H7 (cell line): ENCODE measurements at places on chromosomes 6 and 20.

- DNase-seq, result no peak
These were observed 276.7 kb downstream of the PLCB1 start for GRCh38 chr20:8408587-8409307.

GRCh38 chr20:57560554-57561355, at the start of gene PCK1:
TSS of gene PCK1 (plus strand) at chr20:57561110. CDS start at chr20:57561412, 302 bp downstream.
- no peak for DNase-seq

DNA sequence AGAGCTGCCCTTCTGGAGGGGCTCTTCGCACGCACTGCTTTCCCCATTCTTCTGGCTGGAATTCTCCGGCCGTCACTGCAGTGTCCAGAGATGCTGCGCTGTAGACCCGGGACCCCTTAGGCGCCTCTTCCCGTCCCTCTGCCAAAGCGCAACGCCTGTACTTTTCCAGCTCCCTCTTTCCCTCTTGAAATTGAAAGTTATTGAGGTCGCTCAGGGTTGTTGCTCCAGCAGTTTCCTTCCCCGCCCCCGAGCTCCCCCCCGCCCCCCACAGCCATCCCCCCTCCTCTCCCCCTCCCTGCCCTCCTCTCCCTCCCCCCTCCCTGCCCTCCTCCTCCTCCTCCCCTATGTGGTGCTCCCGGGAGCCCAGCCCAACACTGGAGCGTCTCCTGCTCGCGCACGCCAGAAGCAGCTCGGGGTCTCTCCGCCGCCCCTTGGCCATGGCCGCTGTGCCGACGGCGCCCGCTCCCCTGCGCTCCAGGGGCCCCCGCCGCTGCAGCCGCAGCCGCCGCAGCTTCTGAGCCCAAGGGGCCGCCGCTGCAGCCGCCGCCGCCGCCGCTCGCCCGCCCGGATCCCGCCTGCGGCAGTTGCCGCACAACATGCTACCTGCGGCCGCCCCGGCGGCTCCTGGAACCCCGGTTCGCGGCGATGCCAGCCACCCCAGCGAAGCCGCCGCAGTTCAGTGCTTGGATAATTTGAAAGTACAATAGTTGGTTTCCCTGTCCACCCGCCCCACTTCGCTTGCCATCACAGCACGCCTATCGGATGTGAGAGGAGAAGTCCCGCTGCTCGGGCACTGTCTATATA, at the start of gene RSPO3:
TSS of gene RSPO3 (plus strand) at position 374 of the 804 bp plus-strand sequence. CDS start 522 bp downstream, outside the sequence.
- peak; percentile 73 for DNase-seq

DNA sequence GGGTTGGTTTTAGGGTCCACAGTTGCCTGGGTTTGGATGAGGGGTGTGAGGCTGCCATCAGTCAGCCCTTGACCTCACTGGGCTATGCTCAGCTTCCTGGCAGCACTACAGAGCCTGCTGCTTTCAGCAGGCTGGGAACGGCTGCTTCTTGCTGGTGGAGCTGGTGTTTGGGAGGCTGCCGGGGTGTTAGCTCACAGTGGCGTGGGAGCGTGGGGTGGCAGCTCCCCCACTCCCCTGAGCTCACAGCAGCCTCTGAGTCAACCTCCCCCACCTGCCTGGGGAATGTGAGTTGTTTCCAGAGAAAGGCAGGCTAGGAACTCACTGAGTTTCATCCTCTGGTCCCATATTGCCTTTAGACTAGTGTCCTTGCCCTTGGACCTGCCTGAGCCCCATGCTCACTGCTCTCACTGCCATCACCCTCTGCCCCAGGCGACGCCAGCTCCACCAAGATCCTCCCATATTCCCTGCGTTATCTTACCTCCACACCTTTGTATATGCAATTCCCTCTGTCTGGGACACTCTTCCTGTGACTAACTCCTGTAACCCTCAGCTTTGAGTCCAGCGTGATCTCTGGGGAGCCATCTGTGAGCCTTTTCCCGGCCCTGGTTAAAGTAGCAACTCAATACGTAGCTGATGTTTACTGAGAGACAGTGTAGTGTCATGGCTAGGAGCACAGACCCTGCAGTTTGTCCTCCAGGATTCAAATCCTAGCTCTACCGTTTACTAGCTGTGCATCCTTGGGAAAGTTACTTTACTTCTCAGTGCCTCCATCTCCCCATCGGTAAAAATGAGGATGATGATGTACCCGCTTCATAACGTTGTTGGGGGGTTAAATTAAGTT, 34.8 kb downstream of the PPP1R16B start:
- DNase-seq, result no peak

- DNase-seq, result peak; percentile 72
These were observed at the start of gene MCHR2 for GRCh38 chr6:99993533-99994251. TSS of gene MCHR2 (minus strand) at chr6:99994223. CDS start at chr6:99956147, 38,076 bp downstream.

DNA sequence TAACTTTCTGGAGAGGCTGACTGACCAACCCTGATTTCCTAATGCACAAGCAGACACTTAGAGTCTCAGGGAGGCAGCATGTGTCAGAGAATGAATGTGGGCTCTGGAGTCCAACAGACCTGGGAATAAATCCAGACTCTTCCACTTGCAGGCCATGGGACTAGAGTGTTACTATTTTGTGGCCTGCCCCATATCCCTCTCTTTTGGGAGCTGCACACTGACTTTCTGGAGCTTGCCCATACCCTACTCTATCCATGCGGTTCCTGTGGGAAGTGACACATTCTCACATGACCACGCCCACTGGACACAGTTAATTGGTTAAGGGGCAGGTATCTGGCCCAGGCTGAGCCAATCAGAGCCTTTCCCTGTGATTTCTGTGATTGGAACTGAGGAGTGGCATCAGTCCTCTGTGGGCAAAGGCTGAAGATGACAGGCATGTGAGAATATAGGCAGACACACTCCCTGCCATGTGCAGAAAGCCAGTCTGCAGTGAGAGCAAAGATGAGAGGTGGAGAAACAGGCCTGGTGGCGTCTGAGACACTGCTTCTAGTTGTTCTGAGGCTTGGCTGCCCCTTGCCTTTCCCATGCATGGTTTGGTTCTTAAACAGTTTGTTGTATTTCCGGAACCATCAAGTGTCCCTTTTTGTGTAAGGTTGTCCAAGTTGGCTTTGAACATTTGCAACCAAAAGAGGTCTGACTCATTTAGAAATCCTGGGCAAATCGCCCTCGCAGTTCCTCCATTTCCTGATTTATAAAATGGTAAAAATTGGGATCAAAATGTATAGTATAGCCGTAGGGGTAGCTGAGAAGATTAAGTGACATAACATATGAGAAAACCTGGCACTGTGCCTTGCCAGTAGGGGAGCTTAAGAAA, 125.6 kb downstream of the CDC5L start:
- no peak for DNase-seq

- no peak for DNase-seq
These were observed 347.5 kb downstream of the SAMD5 start for GRCh38 chr6:147855803-147856482.

DNA sequence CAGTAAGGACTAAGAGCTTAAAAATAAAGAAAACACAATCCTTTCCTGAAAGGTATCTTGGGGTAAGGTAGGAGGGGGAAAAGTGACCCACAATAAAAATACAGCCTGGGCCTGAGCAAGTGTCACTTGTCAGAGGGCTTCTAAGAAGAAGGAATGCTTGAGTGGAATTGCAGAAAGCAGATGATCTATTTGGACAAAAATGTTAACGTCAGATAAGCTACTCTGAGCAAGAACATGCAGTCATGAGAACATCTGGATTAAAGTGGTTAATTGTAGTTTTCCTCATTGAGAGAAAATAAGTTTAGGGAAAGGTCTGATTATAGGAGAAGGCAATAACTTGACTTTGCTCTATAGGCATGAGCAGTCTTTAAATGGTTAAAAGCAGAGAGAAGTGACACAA, 581.9 kb downstream of the HTR1B start:
- DNase-seq, result no peak

DNA sequence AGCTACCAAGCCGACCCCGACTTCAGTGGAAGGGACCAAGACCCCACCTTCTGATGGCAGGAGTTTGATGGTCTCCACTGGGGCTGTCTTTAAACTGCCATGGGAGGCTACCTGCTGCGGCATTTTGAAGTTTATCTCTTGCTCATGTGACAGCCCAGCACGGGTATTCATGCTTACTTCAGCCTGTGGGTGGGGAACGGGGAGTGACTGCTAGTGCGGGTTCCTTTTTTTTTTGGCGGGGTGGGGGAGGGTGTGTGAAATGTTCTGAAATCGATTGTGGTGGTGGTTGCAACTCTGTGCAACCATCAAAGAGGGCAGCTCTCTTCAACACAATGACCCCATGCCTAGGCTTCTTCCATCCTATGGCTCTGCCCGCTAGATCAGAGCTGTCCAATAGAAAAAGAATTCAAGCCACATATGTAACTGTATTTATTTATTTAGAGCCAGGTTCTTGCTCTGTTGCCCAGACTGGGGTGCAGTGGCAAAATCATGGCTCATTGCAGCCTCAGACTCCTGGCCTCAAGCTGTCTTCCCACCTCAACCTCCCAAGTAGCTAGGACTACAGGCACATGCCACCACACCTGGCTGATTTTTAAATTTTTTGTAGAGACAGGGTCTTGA, 53.7 kb downstream of the PPP1R16B start:
- DNase-seq, result no peak

GRCh38 chr6:41976794-41977484, 35.3 kb upstream of the CCND3 start:
- no peak for DNase-seq

- DNase-seq, result peak; percentile 36
These were observed 1.8 kb upstream of the ITPR3 start for GRCh38 chr6:33619166-33619840.

DNA sequence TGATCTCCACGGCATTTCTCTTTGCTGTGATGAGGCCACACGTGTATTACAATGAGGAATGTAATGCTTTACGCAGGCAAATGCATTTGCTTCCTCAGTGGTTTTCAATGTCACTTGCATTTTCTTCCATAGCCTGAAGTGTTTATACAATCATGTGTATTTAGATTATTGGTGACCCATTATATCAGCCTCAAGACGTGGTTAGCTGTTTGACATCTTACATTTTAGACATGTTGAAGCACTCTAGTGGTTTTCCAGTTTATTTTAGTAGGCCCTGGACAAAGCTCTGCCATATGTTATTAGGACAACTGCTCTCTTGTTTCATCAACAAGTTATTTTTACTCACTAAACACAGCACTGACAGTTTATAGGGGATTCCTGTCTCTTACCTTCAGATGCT, 200.4 kb downstream of the UTRN start:
- DNase-seq, result no peak

DNA sequence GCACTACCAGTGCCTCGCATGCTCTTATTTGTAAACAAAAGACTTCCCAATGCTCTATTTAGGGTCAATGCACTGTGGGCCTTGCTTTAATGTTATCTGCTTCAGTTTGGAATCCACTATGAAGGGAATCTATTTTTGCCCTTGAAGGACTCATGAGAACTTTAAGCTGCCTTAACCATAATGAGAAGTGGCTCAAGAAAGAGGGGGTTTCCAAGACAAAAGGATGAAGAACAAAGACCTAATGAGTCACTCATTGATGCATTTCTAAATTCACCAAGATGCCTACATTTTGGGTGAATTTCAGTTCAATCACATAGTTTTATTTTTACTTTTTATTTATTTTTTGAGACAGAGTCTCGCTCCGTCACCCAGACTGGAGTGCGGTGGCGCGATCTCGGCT, 228.2 kb downstream of the LY86 start:
- no peak for DNase-seq

- no peak for DNase-seq
These were observed 256.4 kb downstream of the ARID1B start for GRCh38 chr6:157033428-157034140.

DNA sequence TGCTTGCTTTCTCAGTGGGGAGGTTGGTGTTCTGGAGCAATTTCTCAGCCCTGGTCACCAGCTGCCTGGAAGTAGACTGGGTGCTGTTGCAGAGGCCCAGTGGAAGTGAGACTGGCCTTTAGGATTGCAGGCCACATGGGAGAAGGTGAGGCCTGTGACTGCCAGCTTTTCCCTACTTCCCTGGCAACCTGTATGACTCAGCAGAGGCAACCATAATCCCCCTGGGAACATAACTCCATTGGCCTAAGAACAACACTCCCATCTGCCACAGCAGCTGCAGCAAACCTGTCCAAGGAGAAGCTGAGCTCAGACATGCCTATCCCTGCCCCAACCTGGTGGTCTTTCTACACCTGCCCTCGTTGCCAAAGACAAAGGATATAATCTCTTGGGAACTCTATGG, 473.5 kb upstream of the SPTLC3 start:
- DNase-seq, result no peak

GRCh38 chr6:79423216-79423615, 114.0 kb downstream of the LCA5 start:
- no peak for DNase-seq

DNA sequence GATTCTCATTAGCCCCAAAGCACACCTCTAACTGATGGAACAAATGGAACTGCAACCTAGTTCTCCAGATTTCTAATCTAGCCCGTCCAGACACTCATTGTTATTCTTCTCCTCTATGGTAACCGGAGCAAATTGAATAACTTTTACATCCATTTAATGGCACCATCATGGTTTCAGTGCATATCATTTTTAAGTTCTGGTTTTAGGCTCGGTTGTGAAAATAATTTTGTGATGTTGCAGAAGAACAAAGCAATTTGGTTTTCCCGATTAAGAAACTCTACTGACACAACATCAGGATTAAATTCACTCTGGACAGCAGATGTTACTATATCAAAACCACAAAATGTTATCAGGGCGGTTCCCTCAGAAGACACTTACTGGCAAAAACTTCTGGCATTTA, 42.5 kb upstream of the HBS1L start:
- DNase-seq, result no peak

DNA sequence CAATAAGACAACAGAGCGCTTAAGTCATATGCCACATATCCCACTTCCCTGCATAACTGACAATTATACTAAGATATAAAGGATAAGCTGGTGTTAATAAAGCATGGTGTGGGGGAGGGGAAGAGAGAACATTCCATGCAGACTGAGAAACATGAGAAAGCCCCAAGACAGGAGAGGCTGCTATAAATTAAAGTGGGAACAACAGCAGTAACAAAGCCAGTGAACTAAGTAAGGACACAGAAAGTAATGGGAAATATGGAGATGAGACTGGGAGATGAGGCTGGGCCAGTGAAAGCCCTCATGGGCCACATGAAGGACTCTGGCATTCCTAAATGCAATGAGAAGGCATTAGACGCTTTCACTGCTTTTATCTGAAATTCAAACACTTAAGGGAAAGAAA, 41.3 kb downstream of the SESN1 start:
- peak; percentile 15 for DNase-seq

DNA sequence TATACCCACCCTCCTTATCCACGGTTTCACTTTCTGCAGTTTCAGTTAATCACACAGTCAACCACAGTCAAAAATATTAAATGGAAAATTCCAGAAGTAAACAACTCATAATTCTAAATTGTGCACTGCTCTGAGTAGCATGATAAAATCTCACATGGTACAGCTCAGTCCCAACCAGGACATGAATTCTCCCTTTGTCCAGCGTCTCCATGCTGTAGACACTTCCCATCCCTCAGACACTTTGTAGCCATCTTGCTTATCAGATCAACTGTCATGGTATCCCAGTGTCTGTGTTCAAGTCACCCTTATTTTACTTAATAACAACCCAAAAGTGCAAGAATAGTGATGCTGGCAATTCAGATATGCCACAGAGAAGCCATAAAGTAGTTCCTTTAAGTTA, 94.7 kb downstream of the PDE10A start:
- DNase-seq, result no peak

- DNase-seq, result peak; percentile 63
These were observed 3.1 kb downstream of the TNF start for GRCh38 chr6:31578184-31579118.

- DNase-seq, result peak; percentile 57
These were observed 3.6 kb upstream of the HINT3 start for GRCh38 chr6:125952764-125953501.
